ENCODE measurements at places on chromosomes 7 and 10.

- no peak for DNase-seq
These were observed 1123.9 kb downstream of the CNTNAP2 start for GRCh38 chr7:147240468-147240867.

GRCh38 chr7:1245524-1246050 is 12.9 kb downstream of the UNCX start:
- DNase-seq, result no peak

DNA sequence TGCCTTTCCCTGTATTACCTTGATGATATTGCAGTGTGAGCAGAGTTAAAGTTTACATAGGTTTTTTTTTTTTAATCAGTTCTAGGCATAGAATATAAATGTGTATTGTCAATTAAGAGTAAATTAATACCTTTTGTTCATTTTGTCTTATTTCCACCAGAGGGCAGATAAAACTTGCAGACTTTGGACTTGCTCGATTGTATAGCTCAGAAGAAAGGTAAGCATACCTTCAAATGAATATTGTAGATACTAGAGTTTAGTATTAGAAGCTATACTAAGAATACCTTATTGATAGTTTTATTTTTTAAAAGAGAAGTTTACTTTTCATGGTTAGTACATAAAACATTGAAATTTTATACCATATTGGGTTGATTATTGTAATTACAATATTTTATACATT is 86.8 kb downstream of the MPLKIP start:
- no peak for DNase-seq

DNA sequence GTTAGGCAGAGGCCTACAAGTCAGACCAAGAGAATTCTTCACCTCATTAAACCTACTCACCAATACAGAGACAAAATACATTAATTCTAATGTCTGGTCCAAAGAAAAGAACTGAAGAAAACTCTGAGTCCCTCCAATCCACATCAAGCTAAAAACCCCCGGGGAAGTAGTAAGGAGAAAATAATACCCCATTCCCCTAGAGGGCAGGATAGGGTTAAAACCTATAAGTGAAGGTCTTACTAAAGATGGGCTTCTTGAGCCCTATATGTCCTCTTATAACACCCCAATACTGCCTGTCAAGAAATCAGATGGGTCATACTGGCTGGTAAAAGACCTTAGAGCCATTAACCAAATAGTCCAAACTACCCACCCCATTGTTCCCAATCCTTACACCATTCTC is 141.3 kb upstream of the TMEM106B start:
- DNase-seq, result no peak

DNA sequence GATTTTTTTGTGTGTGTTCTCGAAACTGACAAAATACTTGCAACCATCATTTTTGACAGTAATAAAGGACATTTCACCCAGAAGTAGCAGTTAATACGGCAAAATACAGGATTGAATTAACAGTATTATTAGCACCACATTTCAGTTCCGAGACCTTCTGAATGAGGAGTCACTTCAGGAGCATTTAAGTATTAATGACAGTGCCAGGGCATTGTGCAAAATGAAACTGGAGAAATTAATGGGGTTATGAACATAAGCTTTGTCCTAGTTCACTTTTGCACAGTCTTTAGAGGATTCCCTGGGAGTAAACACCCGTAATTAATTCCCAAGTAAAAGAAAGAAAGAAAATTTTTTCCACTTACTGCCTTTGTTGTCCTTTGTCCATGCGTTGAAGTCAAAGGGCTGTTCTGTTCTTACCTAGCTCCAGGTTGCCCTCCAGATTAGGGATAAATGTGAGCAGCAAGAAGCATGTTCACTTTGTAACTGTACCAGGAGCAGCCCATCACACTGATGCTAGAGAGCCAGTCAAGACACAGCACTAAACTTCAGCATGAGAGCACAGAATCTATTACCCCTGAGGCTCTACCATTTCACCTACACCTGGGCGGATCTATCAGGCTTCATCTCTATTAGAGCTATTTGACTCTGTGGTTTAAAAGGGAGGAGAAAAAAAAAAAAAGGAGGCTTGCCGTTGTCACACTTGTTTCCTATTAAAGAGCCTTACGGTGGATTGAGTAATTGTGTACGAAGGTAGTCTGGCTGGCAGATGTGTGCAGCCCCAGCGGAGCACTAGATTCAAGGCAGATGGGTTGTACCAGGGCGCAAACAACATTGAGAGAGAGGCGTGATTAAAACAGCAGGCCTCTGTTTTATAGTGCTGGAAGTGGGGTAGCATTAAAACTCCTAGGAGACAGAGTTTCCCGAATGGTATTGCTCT is 297.8 kb upstream of the SEMA3A start:
- DNase-seq, result no peak

GRCh38 chr7:26284995-26285632 is 6.5 kb upstream of the SNX10 start:
- DNase-seq, result peak; percentile 42

DNA sequence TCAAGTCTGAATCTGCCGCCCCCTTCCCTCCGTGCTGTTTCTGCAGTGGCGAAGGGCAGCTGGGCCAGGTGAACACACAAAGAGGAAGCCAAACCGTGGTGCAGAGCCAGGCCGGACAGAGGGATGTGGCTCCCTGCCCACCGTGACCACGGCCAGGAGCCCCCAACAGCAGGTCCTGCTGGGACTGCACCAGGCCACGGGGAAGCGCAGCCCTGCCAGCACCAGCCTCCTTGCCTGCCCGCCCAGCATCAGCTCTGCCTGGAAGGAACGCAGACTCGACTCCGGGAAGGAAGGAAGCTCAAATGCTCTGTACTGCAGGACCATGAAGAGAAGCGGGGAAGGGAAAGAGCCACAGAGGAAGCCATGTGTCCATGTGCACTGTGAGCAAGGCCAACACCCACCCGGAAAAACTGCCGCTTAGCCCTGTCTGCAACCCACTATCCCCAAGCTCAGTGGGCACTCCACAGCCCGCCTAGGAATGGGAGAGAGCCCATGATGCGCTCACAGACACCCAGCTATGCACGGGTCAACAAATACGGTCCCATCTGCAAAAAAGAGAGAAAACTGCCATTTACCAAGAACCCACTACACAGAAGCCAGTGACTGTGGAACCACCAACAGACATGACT is 19.0 kb downstream of the GPER1 start:
- DNase-seq, result no peak

DNA sequence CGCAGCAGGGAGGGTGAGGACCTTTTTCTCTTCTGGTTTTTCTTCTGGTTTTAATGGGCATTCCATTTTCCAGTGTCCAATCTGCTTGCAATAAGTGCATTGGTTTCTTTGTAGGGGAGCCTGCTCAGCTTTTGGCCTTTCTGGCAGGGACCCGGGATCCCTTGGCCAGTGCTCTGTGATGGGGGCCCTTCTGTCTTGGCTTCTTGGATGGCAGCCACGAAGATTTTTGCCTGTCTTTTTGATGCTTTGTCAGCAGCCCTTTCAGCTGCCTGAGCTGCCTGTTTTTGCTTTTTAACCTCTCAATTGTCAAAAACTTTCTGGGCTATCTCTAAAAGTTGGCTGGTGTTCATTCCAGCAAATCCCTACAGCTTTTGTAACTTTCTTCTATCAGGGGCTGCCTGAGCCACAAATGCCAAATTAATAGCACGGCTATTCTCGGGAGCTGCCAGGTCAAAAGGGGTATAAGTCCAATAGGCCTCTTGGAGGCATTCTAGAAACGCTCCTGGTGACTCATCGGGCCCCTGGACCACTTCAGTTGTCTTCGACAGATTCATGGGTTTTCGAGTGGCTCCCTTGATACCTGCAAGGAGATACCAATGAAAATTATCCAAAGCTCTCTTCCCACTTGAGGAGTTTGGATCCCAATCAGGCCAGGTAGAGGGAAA is 179.9 kb upstream of the MBL2 start:
- DNase-seq, result no peak

DNA sequence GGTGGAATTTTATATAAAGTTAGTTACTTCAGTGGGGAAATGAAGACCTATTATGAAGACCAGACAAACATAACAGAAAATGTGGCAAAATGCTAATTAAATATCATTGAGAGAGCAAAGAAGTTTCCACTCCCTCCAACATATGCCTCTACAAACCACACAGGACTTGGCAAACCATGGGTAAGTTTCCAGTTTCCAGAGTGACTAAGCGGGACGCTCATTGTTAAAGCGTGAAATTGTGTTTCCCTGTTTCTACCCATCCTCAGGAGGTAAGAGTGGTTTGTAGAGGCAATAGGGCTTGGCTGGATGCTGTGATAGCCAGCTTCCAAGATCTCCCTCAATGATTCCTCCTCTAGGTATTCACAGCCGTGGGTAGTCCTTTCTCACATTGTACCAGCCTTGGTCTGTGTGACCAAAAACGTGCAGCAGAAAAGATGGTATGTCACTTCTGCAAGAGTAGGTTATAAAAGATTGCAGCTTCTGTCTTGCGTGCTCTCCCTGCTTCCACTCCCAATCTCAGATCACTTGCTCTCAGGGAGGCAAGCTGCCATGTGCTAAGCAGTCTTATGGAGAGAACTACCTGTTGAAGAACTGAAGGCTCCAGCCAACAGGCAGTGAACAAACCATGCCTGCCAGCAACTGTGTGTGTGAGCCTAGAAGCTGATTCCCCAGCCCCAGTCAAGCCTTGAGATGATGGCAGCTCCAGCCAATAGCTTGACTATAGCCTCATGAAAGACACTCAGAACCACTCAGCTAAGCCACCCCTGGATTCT is 35.7 kb downstream of the CBX3 start:
- no peak for DNase-seq

GRCh38 chr7:88229302-88229995 is 9.6 kb upstream of the SRI start:
- DNase-seq, result no peak

GRCh38 chr10:118952493-118953295 is 76.8 kb upstream of the NANOS1 start:
- DNase-seq, result no peak

DNA sequence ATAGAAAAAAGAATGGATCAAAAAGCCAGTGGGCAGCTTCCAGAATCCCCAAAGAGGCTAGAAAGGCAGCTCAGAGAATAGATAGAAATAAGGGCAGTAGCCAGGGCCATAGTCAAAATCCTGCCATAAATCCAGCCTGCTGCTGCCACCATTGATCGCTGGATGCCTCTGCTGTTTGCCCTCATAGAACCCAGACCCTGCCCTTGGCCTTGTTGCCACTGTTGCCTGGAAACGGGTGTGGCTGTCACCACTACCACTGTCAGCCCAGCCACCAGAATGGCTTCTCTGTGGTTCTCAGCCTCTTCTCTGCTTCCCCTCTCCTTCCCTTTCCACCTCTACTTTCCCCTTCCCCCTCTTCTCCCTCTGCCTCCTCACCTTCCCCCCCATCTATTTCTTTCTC is 57.8 kb downstream of the HHEX start:
- DNase-seq, result no peak

DNA sequence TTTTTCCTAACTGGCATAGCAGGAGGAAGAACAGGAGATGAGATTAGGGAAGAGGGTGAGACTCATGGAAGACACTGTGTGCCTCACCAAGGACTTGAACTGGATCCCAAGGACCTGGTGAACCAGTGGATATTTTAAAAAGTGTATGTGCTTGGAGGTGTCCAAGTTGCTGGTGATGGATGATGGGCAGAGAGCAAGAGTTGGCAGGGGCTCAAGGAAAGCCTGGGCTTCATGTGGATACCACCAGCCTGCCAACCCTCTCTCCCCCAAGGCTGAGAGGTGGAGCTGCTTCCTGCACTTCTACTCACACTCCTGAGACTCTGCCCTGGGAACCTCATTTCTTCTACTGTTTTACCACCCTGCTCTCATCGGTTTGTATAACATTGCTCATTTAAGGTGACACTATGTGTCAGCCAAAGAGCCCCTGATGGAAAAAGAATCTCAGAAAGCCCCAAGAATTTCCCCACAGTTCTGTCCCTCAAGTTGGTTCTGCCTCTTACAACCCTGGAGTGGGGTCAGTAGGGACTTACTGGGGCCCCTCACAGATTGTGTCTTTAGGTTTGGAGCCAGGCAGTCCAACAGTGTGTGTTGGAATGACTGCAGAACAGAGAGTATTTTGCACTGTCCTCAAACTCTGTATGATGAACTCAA is 56.2 kb upstream of the PDCD4 start:
- no peak for DNase-seq

- peak; percentile 24 for DNase-seq
These were observed 94.1 kb downstream of the GRM8 start for GRCh38 chr7:127158659-127159058.

DNA sequence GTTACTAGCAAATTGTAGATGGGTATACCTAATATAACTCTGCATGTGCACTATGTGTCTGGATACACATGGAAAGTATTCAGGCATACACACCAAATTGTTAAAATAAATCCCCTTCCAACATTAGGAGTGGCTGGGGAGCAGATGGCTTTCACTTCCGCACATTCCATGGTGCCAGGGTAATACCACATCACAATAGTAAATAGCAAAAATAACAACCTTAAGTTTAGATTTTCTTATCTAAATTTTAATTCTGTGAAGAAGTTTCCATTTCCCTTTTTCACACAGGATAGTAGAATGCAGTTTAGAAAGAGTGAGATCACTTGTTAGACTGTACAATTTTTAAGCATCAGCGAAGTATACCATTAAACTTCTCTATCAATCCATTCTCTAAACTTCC is 5.8 kb upstream of the ALOX5 start:
- DNase-seq, result no peak

DNA sequence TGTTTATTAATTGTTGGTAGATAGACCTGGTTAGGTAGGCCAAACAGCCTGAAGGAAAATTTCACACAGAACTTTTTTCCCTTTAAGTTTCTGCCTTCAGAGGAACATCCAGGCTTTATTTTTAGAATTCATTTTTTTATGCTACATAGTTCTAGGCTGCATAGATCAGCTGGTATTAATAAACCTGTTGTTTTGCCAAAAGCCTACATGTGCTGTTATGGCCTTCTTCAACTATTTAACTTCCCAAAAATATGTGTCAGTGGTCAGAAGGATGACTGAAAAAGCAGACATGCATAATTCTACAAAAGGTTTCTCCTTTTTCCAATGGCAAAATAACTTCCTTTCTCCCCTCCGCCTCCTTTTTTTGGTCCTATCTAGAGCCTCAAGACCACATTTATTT is 303.0 kb upstream of the DKK1 start:
- no peak for DNase-seq

DNA sequence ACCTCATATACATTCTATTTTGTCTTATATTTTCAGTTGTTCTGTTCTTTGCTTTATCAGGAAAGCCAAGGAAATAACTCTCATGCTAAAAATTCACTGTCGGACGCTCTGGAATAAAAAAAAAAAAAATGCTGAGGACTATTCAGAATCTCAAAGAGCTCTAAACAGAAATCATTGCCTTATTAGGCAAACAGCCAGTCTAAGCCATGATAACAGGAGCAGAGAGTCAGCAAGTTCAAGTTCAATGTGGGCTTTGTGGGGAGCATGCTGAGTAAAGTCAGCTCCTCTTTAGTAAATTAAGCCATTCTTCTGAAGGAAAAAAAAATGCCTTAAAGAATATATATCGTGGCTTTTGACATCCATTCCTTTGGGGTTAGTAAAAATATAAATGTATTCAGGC is 13.6 kb upstream of the FAM13C start:
- no peak for DNase-seq

DNA sequence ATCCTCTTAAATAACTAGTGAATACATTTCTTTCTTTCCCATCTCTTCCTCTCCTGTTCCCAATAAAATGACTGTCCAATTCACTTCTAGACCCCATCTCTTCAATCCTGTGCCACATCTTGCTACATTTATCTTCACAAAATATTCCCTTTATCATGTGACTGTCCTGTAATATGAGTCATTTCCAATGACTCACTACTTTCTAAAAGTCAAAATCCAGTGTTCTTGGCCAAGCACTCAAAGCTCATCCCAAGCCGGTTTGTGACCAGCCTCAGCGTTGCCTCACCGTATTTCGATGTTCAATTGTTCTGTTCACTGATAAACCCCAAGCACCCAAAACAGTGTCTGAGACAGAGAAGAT is 104.7 kb downstream of the PARD3 start:
- DNase-seq, result peak; percentile 31
